ENCODE measurements at places on chromosomes 1 and 21. TPM values are rescaled to one million over a fixed set of nuclear protein-coding genes. Genes with fewer than 3 reads are reported as not detected.
A peak's percentile ranks its signal among the peaks of the same experiment; 100 is the strongest.

- no peak for DNase-seq
- H3K4me1 ChIP-seq: no peaks in the 10 kb centered on the region
- H3K27me3 ChIP-seq: no peaks in the 10 kb centered on the region
- H3K4me3 ChIP-seq: no peak overlapping the region
- no peak overlapping the region for H3K27ac ChIP-seq
- H3K36me3 ChIP-seq: no peaks in the 10 kb centered on the region
These were observed 94.6 kb upstream of the RALGPS2 start for GRCh38 chr1:178630417-178630816.

GRCh38 chr1:197984289-197984688, 67.1 kb downstream of the LHX9 start:
- DNase-seq: no peak
- no peak overlapping the region for H3K4me3 ChIP-seq
- peaks cover 4% of the 10 kb centered on the region for H3K4me1 ChIP-seq
- H3K27ac ChIP-seq: no peak overlapping the region
- peaks cover 11% of the 10 kb centered on the region for H3K27me3 ChIP-seq

DNA sequence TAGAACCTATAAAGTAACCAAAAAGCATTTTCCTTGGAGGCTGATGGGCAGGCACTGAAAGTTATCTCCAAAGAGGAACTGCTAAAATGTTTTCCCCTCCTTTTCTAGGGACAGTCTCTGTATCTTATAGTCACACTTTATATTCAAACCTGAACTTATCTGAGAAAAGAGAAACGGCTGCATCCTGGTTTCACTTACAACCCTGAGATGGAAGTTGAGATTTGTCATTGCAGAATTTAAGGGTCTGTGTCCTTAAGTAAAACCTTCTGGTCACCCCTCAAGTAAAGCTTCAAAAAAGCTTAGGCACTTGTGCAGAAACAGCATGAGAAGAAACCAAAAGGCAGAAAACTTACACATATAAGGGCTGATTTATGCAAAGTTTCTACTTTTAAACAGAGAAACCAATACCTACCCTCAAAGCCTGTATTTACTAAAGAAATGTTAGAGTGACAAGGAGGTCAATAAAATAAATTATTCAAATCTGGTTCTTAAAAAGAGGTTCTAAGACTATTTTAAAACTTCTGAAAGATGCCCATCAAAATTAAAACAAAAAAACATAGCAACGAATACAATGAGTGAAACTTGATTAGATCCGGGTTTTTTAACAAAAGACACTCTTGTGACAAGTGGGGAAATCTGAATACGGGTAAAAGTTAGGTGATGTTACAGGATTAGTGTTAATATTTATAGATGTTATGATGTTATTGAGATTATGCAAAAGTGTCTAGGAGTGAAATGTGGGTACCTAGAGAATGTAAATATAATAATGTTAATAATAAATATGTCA, 9.9 kb downstream of the CD58 start:
- no peaks in the 10 kb centered on the region for H3K27me3 ChIP-seq
- H3K4me1 ChIP-seq: peaks cover 75% of the 10 kb centered on the region
- no peak overlapping the region for H3K4me3 ChIP-seq
- no peak overlapping the region for H3K27ac ChIP-seq
- DNase-seq: no peak

- H3K27me3 ChIP-seq: peaks cover 4% of the 10 kb centered on the region
- no peaks in the 10 kb centered on the region for H3K36me3 ChIP-seq
- H3K4me3 ChIP-seq: no peak overlapping the region
- no peaks in the 10 kb centered on the region for H3K4me1 ChIP-seq
These were observed 33.4 kb upstream of the IFFO2 start for GRCh38 chr1:18989896-18990295.

GRCh38 chr1:52119301-52120079, 22.4 kb upstream of the ZFYVE9 start:
- peaks cover 5% of the 10 kb centered on the region for H3K27me3 ChIP-seq
- H3K27ac ChIP-seq: no peak overlapping the region
- H3K4me1 ChIP-seq: no peaks in the 10 kb centered on the region
- H3K36me3 ChIP-seq: no peaks in the 10 kb centered on the region

Gene GPR25
- 0.29 TPM for total RNA-seq

Gene LRRC53
- not detected for total RNA-seq

GRCh38 chr1:2396476-2396875, 4.8 kb downstream of the RER1 start:
- no peak for DNase-seq
- peaks cover 44% of the 10 kb centered on the region for H3K4me1 ChIP-seq
- H3K27ac ChIP-seq: peak overlapping the region; percentile 55
- no peaks in the 10 kb centered on the region for H3K27me3 ChIP-seq
- H3K4me3 ChIP-seq: no peak overlapping the region

GRCh38 chr1:244450597-244451538, 841 bp downstream of the ADSS2 start:
- peaks cover 48% of the 10 kb centered on the region for H3K4me1 ChIP-seq
- no peaks in the 10 kb centered on the region for H3K27me3 ChIP-seq
- peak overlapping the region; percentile 89 for H3K4me3 ChIP-seq
- DNase-seq: peak; percentile 65
- H3K36me3 ChIP-seq: peaks cover 32% of the 10 kb centered on the region

- H3K27me3 ChIP-seq: peaks cover 11% of the 10 kb centered on the region
- H3K4me3 ChIP-seq: no peak overlapping the region
- no peaks in the 10 kb centered on the region for H3K4me1 ChIP-seq
- peaks cover 5% of the 10 kb centered on the region for H3K36me3 ChIP-seq
- H3K27ac ChIP-seq: no peak overlapping the region
These were observed 19.4 kb downstream of the DNM3 start for GRCh38 chr1:171860696-171861095.

DNA sequence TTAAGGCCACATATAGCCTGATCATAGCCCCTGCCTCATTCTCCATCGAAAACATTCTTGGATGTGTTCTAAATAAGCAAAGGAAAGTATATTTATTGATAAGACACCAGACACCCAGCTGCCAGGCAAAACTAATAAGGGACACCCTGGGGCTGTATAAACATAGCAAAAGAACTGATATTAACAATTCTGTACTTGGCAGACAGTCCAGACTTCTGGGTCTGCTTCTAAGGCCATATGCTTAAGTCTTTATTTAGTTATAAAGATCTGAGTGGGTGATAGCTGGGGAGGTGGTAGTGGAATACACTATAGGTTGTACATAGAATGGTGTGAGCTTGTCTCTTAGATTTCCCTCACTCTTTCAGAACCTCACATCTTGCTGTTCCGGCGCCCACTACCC, 3.9 kb downstream of the CKS1B start:
- no peaks in the 10 kb centered on the region for H3K27me3 ChIP-seq
- H3K4me1 ChIP-seq: peaks cover 5% of the 10 kb centered on the region
- no peak overlapping the region for H3K4me3 ChIP-seq
- H3K36me3 ChIP-seq: peaks cover 25% of the 10 kb centered on the region
- no peak overlapping the region for H3K27ac ChIP-seq

DNA sequence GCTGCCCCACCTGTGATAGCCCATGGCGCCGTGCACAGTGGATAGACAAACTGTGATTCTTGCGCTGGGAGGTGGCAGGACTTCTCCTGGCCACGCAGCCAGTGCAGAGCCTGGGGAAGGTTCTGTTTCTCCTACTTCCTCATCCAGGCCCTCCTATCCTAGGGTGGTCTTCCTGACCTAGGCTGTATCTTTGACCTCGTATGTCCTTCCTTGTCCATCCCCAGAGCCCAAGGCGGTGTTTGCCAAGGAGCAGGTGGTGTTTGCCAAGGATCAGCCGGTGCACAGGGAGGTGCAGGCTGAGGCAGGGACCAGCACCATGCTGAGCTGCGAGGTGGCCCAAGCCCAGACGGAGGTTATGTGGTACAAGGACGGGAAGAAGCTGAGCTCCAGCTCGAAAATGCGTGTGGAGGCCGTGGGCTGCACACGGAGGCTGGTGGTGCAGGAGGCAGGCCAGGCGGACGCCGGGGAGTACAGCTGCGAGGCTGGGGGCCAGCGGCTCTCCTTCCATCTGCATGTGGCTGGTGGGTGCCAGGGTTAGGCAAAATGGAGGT, 63.9 kb downstream of the OBSCN start:
- no peaks in the 10 kb centered on the region for H3K27me3 ChIP-seq
- H3K4me1 ChIP-seq: peaks cover 8% of the 10 kb centered on the region
- DNase-seq: no peak
- H3K4me3 ChIP-seq: no peak overlapping the region

DNA sequence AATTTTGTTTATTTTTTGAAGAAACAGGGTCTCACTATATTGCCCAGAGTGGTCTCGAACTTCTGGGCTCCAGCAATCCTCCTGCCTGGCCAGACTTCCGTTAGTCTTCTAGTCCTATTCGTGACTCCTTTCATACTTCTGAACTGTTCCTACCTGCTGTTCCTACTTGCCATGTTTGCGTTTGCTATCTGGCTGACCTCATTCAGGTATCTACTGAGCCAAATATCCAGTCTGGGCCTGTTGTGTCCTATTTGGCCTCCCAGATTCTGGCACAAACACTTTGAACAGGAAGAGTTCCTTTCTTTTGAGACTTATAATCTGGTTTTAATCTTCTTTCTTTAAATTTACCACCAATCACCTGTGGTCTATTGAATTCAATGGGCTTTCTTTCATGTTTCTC, 6.9 kb upstream of the NR1I3 start:
- no peak for DNase-seq
- H3K27ac ChIP-seq: no peak overlapping the region
- no peaks in the 10 kb centered on the region for H3K36me3 ChIP-seq
- peaks cover 12% of the 10 kb centered on the region for H3K27me3 ChIP-seq

GRCh38 chr1:70220015-70220414, 1.2 kb upstream of the SRSF11 start:
- peak overlapping the region; percentile 25 for H3K4me3 ChIP-seq
- H3K27me3 ChIP-seq: no peaks in the 10 kb centered on the region
- H3K27ac ChIP-seq: peak overlapping the region; percentile 82
- H3K36me3 ChIP-seq: peaks cover 45% of the 10 kb centered on the region

DNA sequence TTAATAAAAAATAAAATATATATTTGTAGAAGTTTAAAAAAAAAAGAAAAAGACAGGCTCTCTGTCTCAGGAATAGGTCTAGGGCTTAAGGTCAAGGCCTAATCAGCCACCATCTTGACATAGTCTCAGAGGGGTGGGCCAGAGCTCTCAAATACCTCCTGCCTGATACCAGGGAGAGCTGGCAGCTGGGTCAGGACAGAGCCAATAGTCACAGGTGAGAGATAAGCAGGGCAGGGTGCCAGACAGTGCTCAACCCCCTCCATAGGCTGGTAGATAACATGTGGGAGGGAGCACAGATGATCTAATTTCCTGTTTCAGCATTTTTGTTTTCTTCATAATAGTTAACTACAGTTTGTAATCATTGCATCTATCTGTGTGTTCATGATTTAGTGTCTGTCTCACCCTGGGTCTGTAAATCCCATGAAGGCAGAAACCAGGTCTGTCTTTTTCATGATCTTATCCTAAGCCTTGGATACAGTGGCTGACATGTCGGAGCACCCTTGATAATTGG, 152.0 kb upstream of the GRIK3 start:
- no peaks in the 10 kb centered on the region for H3K36me3 ChIP-seq
- no peak overlapping the region for H3K4me3 ChIP-seq
- peaks cover 22% of the 10 kb centered on the region for H3K27me3 ChIP-seq
- no peak for DNase-seq

- H3K36me3 ChIP-seq: no peaks in the 10 kb centered on the region
- H3K27me3 ChIP-seq: peaks cover 9% of the 10 kb centered on the region
- H3K27ac ChIP-seq: no peak overlapping the region
- no peak for DNase-seq
These were observed 61.1 kb downstream of the PTPRU start for GRCh38 chr1:29297450-29297849.

Gene SLC45A3
- total RNA-seq: 0.65 TPM

GRCh38 chr1:182993746-182994145, 29.5 kb upstream of the LAMC1 start:
- peaks cover 26% of the 10 kb centered on the region for H3K27me3 ChIP-seq
- no peak for DNase-seq
- no peaks in the 10 kb centered on the region for H3K36me3 ChIP-seq

- no peaks in the 10 kb centered on the region for H3K36me3 ChIP-seq
- no peak overlapping the region for H3K27ac ChIP-seq
- DNase-seq: no peak
- H3K4me3 ChIP-seq: no peak overlapping the region
These were observed 7.6 kb downstream of the BARHL2 start for GRCh38 chr1:90709535-90709934.

DNA sequence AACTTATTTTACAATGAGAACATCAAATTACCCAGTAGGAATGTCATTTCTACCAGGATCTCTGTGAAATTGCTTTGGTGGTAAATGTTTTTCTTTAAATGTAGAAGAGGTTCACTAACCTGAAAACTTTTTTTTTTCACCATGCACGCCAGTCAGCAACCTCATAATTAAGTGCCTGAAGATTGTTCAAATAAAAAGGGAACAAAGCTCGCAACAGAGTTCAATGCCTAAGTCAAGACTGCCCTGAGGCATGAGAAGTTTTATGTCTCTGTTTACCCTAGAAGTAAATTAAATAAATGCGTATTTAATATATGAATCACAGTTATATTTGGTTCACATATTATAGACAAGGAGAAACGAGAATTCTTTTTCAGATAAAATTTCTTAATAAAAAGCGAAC, 13.8 kb upstream of the SYDE2 start:
- no peak overlapping the region for H3K27ac ChIP-seq
- no peak for DNase-seq
- no peaks in the 10 kb centered on the region for H3K36me3 ChIP-seq
- H3K4me1 ChIP-seq: no peaks in the 10 kb centered on the region

GRCh38 chr1:101044749-101045148, 19.2 kb upstream of the DPH5 start:
- H3K4me3 ChIP-seq: no peak overlapping the region
- no peak for DNase-seq
- H3K4me1 ChIP-seq: peaks cover 14% of the 10 kb centered on the region
- no peak overlapping the region for H3K27ac ChIP-seq
- no peaks in the 10 kb centered on the region for H3K27me3 ChIP-seq
- peaks cover 18% of the 10 kb centered on the region for H3K36me3 ChIP-seq

- no peaks in the 10 kb centered on the region for H3K4me1 ChIP-seq
- H3K4me3 ChIP-seq: no peak overlapping the region
- H3K36me3 ChIP-seq: no peaks in the 10 kb centered on the region
- no peak for DNase-seq
- H3K27me3 ChIP-seq: peaks cover 55% of the 10 kb centered on the region
These were observed 21.5 kb downstream of the FOXD2 start for GRCh38 chr1:47459253-47459788.

DNA sequence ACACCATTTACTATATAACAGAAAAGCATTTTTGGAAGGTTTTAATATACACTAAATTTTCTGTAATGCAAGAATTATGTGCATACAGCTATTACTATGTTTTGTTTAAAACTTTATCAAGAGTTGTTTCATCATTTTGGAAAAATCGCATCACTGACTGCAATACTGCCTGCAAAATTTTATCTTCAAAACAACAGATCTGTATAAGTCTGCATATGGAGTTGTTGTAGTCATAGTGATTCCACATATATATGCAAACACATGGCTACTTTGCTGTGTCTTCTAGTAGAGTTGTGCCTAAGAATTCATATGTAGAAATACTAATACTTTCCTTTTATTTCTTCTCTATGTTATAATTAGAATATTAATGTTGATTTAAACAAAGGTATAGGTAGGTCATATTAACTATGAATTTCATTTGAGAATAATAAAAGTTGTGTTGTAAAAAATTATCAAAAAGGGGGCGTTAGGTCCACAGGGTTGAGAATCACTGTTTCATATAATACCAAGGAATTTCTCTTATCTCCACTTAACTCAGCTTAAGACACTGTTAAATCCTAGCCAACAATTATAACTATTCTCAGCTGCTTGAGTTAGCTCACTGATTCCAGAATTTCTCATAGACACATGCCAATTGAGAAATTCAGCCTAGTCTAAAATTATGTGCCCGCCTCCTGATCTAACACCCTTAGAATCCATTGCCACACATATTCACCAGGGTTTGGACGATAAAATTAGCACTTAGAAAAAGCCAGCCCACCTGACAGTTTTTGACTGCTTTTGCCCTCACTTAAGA, 22.9 kb upstream of the LAMC1 start:
- no peak overlapping the region for H3K27ac ChIP-seq
- no peak overlapping the region for H3K4me3 ChIP-seq
- DNase-seq: no peak
- no peaks in the 10 kb centered on the region for H3K36me3 ChIP-seq
- peaks cover 37% of the 10 kb centered on the region for H3K27me3 ChIP-seq
